Brain (organoid and tissue), 16 donors: ENCODE measurements at places on chromosomes 2 and 18. TPM values are rescaled to one million over a fixed set of nuclear protein-coding genes. Genes with fewer than 3 reads are reported as not detected.

The REG3A gene
- polyA plus RNA-seq = not detected

The ARHGAP15 gene
- 1.2 TPM for polyA plus RNA-seq

The TBR1 gene
- polyA plus RNA-seq = 9.4 TPM

- no peak for DNase-seq
Observed at GRCh38 chr2:10584843-10585475, 104.8 kb downstream of the NOL10 start.

DNA sequence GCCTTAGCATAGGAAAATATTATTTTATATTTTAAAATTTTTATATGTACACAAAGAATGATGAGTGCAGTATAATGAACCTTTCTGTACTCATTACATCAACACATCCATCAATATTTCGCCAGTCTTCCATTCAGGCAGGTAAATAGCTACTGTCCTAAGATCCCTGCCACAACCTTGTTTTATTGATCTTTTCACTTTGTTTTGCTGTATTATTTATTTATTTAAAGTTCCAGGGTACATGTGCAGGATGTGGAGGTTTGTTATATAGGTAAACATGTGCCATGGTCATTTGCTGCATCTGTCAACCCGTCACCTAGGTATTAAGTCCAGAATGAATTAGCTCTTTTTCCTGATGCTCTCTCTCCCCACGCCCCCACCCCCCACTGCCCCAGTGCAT lies 64.6 kb downstream of the INHBB start:
- DNase-seq = no peak

DNA sequence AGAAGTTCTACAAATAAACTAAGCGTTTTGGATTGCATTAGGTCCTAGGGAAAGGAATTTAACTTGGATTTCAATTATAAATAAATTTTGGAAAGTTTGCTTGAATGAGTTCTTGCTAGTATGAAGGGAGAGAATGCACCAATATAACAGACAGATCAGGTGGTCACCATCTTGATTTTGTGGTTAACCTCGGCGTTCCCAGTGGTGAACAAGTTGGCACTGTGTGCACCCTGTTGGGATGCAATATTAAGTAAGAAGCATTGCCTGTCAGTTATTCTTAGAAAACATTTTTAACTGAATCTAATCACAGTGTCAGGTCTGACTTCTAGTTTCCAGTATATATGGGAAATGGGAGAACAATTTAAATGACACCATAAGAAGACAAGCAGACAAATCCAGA lies 673.4 kb downstream of the SLC4A3 start:
- no peak for DNase-seq

The STRADB gene
- polyA plus RNA-seq = 14.2 TPM

GRCh38 chr2:230256733-230257332 lies 31.3 kb downstream of the SP140 start:
- DNase-seq = no peak

The SIX3 gene
- 30.9 TPM for polyA plus RNA-seq

DNA sequence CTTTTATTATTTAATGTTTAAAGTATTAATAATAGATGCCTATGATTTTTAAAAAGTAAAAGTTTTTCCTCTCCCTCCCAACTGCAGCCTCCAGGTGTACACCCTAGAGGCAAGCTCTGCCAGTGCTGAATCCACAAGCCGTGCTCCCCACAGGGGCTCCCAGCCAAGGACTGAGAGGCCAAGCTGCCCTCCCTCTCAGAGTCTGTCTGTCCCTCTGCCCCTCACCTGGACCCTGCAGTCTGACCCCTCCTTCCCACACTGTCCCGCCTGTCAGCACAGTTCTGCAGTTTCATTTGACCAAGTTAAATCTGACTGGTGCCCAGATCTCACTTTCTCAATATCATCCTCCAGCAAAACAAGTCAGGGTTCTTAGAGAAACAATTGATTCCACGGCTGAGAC lies 14.8 kb upstream of the PROC start:
- DNase-seq = no peak

DNA sequence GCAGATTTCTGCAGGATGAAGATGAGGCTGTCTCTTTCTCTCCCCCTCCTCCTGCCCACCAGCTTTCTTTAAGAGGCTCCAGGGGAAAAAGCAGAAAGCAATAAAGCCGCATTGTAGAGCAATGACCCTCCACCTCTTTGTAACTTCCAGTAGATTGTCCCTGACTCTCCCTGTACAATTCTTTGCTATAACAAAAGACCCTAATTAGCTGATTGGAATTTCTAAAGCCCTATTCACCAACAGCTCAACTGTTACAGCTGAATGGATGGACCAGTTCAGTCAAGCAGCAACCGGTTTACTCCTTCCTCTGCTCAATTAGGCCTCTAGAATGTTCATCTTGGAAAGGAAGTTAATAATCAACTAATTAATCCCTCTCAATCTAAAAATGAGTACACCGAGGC lies 301.0 kb downstream of the STK39 start:
- no peak for DNase-seq

The ALPG gene
- polyA plus RNA-seq = not detected

DNA sequence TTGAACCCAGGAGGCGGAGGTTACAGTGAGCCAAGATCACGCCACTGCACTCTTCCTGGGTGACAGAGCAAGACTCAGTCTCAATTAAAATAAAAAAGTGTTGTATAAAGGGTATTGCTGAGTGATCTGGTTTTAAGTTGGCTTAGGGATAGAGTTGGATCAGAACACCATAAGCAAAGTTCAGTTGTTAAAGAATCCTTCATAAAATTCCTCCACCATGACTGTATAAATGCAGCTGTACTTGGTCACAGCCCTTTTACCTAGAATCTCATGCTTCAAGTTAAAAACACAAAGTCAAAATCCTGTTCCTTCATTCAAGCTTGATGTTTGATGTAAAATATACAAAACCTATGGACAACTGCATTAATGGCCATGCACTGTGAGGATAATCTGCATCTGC lies 33.4 kb upstream of the PNO1 start:
- no peak for DNase-seq

DNA sequence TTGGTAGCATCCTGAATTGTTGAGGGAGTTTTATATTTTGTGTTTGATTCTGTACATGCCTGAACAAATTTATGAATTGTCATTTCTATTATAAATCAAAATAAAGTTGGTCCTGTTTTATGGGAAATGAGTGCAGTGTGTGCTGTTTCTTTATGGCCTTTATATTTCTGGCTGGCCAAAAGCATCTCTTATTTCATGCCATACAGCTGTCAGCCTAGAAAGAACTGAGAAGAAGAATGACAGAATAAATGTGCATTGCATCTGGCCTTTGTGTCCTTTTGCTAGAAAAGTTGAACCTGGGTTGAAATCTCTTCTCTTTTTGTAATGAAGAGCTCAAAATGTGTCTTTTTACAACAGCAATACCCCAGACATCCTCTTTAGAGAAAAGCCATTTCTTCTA lies 474.7 kb upstream of the LRATD1 start:
- DNase-seq = no peak

- DNase-seq = peak; percentile 28
Observed at GRCh38 chr2:152354909-152355308, 19.9 kb downstream of the FMNL2 start.

DNA sequence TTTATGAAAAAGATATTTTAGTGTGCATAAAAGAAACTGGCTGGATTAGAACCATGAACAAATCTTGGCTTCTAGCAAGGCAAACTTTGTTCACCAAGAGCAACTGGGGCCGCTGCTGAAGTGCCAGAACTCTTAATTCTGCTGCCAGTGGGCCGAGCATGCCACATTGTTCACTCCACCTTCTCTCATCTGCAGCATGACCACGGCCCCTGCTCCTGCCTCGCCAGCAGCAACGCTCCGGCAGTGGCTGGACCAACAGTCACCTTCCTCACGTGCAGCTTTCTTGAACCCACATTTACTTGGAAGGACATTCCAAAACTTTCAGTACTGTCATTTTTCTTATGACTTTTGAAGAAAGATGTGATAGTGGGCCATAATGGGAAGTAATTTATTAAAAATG lies 213.8 kb downstream of the PIEZO2 start:
- DNase-seq = no peak

GRCh38 chr18:25062720-25063119 lies 289.2 kb downstream of the ZNF521 start:
- DNase-seq = no peak

DNA sequence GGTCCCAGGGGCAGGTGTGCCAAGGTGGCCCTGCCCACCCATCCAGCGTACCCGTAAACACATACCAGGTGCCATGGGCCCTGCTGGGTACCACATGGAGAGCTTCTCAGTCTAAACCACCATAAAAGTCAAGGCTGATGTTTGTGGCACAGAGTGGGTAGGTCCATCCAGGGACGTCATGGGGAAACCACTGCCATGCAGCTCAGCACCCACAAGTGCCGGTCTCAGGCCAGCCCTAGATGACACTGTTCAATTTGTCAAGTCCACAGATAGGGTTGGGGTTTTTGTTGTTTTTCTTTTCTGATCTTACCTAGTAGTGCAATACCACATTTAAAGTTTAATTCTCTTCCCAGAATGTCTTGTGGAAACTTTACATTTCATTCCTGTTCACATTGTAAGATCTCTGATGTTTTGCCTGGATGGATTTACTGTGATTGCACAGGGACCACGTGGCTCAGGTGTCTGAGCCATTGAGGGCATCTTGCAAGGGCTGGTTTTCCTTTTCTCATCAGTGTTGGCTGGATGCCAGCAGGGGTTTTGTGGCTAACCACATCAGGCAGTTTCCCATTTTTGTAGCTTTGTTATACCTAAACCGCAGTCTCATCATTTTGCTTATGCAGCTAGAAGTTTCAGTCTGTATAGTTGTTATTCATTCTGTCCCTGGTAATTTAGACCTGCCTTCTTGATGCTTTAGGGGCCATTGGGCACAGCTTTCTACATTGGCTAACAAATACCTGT lies 64.7 kb downstream of the STK25 start:
- no peak for DNase-seq

- DNase-seq = peak; percentile 26
Observed at GRCh38 chr2:166057370-166058164, 70.3 kb downstream of the SCN1A start.

GRCh38 chr2:198630384-198630783 lies 826.0 kb downstream of the PLCL1 start:
- DNase-seq = no peak

DNA sequence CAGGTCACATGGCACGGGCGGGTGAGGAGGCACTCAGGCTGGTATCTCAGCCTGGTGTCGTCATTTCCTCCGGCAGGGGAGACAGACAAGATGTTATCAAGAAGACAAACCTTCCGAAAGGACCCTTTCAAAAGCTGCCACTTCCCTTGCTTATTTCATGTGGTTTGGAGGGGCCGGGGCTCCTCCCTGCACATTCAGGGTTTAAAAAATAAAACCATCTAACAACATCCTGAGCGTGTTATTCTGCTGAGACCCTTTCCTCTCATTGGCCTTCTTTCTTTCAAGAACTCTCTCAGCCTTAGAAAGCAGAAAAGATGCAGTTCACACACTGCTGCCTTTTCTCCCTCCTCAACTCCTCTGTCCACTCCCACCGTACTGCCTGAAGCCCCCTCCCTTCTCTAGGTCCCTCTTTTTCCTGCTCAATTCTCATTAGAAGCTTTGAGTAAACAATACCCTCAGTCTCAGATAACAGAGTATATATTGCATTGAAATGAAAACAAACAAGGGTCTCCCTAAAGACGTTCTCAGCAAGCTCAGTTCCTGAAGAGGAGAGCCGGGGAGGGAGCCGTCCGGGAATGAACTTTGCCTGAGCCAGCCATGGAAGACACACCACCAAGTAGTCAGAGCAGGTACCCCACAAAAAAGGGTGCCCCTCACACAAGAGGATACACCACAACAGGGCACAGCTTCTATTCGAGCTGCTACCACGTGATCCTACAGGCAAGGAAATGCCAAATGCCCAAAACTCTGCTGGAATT lies 9.7 kb downstream of the SMAD7 start:
- no peak for DNase-seq

The RAB6C gene
- polyA plus RNA-seq = 0.29 TPM

- peak; percentile 14 for DNase-seq
Observed at GRCh38 chr18:9653390-9653789, 39.0 kb upstream of the PPP4R1 start.

The GALNT3 gene
- polyA plus RNA-seq = 5.3 TPM

DNA sequence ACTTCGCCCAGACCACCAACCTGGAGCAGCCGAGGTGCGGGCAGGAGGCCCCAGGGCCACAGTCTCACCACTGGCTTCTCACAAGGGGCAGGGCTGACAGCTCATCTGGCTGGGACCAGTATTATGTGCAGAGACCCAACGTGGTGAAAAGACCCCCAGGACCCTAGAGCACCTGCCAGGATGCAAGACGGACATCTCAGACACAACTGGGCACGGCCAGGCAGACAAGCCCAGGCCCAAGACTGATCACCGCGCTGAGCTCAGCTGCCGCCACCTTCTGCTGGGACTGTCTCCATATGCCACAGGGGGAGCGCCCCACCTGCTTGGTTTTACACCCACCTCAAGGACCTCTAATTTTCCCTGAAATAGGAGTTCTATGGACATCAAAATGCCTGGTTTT lies 23.2 kb downstream of the HDAC4 start:
- no peak for DNase-seq

GRCh38 chr2:207334301-207334623 lies 168.5 kb upstream of the KLF7 start:
- no peak for DNase-seq
